ENCODE measurements at places on chromosomes 3 and 15.

GRCh38 chr3:151901644-151902285 lies 28.3 kb downstream of the SUCNR1 start:
- no peak for DNase-seq

GRCh38 chr3:99023590-99024192 lies 122.2 kb upstream of the DCBLD2 start:
- peak; percentile 66 for DNase-seq

DNA sequence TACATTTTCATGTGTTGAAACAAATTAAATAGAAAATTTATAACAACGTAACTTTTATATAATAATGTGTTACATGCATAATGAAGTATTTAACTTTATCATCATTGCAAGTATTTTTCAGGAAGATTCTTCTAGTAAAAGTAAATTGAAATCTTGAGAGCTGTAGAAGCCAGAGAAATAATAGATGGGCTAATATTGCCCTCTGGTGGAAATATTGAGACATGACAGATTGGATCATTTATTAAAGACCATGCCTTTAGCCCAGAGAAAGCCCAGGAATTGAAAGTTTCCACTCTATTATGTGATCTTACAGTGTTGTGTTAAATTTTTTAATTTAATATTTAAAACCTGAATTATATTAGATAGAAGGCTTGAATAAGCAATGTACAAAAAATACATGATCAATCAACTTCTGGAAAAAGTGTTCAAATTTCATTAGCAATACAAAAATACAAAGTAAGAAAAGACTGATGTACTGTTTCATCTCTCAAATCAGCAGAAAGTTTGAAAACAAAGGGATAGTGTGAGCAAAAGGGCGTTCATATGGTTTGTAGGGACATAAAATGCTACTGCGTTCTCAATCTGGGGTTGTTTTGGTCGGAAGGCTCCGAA lies 52.7 kb upstream of the SPTSSB start:
- DNase-seq: peak; percentile 50

GRCh38 chr15:75207618-75208500 lies 6.2 kb downstream of the C15orf39 start:
- no peak for DNase-seq

DNA sequence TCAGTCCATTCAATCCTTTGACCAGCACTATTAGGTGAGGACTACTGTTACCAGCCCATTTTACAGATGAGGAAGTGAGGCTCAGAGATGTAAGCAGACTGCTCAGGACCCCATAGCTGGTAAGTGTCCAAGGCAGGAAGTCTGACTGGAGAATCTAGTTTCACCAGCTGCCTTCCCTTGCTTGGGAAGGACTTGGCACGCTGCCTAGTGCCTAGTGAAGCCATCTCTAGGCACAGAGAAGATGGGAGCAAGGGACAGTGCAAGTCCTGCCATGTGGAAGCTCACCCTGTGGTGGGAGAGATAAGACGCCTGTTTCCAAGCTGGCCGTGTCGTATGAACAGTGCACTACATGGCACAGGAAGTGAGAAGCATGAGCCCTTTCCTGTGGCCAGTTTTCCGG lies 111.8 kb upstream of the TMC3 start:
- peak; percentile 22 for DNase-seq

GRCh38 chr3:148372206-148372875 lies 325.4 kb upstream of the AGTR1 start:
- DNase-seq: peak; percentile 31

- DNase-seq: no peak
These were observed 13.2 kb downstream of the ABCC5 start for GRCh38 chr3:184004476-184004875.

DNA sequence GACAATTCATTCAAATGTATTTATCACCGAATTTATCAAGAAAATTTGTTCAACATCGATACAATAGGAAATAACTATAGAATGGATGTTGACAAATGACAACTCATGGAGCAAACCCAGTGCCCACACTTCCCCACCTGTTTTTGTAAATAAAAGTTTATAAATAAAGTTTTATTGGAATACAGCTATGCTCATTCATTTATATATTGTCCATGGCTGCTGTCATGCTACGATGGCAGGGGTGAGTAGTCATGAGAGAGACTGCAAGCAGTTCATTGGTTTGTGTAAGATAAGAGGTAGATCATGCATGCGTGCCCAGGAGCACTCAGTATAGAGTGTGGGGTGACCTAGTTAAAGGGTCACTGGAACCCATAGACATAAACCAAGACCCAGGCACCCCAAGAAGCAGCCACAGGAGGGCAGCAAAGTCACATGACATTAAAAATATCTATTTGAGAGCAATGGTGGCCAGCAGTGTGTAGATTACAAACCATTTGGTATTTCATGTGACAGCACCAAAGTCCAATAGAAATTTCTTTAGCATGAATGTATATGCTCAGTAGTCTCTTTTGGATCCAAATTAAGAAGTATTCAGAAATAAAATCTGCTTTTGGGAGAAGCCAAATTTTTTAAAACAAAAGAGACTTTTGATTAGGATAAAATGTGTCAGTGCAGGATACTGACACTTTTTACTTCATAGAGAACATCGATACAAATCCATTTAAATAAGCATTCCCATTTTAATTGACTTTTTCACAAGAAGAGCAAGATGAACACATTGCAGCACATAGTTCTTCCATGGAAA lies 794.8 kb downstream of the MCTP2 start:
- DNase-seq: peak; percentile 61

GRCh38 chr15:70090436-70091296 lies 7.1 kb downstream of the TLE3 start:
- DNase-seq: no peak

DNA sequence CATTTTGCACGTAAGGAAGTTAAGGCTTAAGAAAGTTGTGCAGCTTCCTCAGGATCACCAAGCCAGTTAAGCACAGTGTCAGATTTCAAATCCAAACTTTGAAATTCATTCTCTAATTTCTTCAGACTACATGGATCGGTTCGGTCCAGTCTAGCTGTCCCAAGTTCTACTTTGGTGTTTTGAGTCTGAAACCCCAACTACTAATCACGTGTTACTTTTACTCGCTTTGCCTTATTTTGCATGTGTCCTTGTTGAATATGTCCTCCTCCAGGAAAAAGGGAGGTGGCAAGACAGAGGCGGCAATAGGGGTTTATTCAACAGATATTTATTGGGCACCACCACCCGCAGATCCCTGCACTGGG lies 522 bp upstream of the GXYLT2 start:
- no peak for DNase-seq

- no peak for DNase-seq
These were observed 536.2 kb downstream of the GRM7 start for GRCh38 chr3:7397097-7397496.

DNA sequence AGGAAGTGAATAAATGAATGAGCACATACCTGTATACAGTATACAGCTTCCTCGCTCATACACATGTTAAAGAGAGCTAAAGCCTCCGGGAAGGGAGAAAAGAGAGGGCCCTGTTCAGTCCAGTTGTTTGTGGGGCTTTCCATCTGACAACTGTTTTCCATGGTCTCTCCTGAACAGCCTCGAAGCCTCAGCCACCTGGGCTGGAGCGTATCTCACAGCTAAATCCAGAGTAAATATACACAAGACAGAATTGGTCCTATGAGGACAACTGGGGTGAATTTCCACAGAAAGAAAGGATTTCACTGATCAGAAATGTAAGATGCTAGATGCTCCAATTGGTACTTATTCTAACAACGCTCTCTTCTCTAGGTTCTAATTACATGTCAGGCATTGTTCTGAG lies 103.5 kb downstream of the LIPC start:
- no peak for DNase-seq

- peak; percentile 69 for DNase-seq
These were observed 36.5 kb upstream of the PDZRN3 start for GRCh38 chr3:73661265-73661664.

GRCh38 chr15:38479266-38479665 lies 25.3 kb downstream of the FAM98B start:
- peak; percentile 90 for DNase-seq

DNA sequence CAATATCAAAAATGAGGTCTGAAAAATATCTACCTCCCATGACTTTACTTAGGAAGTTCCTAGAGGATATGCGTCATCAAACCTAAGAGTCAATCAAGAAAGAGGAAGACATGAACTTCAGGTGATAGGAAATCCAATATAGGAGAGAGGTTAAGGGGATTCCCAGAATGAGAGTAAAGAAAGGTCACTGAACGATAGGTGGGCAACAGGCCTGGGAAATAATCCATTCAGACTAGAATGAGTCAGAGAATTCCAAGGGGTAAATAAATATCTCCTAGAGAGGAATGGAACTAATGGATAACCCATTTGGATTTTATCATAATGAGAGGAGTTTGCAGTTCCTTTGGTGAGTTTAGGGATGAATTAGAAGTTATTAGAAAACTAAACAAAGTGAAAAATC lies 131.1 kb upstream of the NUDT16 start:
- no peak for DNase-seq

DNA sequence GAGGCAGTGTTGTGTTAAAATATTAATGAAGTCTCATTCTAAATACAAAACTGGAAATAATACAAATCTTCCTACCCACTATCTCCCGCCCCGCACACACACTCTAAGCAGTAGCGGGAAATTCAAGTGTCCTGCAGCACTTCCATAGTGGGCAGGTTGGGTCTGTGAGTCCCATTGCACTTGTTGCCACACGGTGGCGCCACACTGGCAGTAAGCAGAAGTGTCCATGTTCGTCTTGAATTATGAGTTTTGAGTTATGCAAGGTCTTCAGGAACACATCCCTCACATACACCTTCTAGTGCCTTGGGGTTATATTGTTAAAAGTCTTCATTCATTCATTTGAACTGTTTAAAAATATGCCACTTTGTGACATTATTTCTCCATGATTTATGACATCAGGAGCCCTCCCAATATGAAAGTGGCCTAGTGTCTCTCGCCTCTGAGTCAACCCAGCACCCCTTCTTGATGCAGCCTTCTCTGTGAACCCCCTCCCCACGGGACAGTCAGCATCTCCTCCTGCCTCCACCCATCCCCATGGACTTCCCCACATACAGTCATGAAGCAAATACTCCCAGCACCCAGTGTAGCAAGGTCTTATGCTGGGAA lies 17.6 kb upstream of the CCDC174 start:
- DNase-seq: peak; percentile 43

Measured in fibroblast of skin of scalp (primary cell).